GM03348 (cell line): ENCODE measurements at places on chromosomes 1 and 21.
A peak's percentile ranks its signal among the peaks of the same experiment; 100 is the strongest.

DNA sequence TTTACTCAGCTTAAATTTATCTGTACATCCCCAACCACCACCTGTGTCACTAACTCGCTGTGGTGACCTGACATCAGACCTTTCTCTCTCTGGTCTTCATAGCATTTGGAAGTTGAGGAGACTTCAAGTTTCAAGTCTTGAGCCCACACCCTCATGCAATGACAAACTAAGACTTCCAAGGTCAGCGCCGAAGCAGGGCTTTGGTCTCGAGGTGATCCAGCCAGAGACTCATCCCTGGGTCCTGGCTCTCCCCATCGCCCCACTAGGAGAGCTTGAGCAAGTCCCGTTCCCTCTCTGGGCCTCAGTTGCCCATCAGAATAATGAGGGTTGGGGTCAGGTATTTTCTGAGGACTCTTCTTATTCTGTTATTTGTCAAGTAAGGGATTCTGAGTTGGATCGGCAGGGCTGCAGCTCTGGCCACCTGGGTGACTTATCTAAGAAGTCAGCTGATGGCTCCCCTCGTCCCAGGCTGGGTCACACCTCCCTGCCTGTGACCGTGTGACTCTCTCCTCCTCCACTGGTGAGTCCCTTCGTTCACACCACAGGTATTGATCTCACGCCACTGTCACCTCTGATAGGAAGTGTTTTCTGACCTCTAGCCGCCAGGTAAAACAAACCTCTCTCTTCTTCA is 143.7 kb upstream of the RUNX3 start:
- no peak for DNase-seq

- no peak for DNase-seq
These were observed 9.3 kb downstream of the RAVER2 start for GRCh38 chr1:64754173-64754572.

- no peak for DNase-seq
These were observed 6.0 kb upstream of the MYOG start for GRCh38 chr1:203091761-203092330.

DNA sequence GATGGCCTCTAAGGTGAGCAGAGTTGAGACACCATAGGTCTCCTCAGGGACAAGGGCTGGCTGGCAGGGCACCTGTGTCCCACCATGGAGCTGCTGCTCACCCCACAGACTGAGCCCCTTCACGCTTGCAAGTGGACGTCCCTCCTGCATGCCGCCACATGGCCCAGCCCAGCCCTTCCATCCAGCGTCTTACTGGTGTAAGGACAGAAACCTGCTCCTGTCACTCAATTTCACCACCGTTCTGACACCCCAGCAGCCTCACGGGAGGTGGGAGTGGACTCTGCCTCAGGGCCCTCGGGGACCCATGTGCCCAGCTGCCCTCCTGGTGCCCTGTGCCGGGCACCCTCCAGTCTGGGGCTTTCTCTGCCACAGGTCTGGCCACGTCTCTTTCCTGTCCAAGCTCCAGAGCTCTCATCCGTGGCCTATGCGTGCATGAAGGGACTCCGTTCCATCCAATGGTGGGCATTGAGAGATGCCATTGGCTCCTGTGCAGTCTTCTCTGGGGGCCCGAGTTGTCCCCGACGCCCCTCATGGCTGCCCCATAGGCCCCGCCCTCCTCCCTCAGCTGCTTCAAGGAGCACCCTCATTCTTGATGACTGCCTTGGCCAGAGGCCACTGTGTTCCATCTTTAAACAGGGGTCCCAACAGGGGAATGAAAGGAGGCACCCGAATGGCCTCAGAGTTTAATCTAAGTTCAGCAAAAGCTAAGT is 42.6 kb upstream of the COL6A1 start:
- DNase-seq = no peak

DNA sequence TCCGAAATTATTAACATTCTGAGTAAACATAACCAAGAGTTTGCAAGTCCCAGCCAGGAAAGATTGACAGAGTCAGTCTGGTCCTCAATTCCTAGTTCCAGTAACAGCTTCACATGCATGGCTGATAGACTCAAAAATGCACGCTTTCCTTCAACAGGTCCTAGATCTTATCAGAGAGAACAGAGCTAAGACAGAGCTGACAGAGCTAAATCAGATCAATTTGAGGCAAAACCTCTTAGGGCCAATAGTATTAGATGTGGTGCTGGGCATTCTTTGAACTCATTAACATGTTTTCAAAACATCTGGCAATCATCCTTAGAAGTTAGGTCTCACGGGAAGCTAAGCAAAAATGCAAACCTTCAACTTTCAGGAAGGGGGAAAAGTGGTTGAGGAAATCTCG is 114.0 kb downstream of the GREM2 start:
- no peak for DNase-seq

DNA sequence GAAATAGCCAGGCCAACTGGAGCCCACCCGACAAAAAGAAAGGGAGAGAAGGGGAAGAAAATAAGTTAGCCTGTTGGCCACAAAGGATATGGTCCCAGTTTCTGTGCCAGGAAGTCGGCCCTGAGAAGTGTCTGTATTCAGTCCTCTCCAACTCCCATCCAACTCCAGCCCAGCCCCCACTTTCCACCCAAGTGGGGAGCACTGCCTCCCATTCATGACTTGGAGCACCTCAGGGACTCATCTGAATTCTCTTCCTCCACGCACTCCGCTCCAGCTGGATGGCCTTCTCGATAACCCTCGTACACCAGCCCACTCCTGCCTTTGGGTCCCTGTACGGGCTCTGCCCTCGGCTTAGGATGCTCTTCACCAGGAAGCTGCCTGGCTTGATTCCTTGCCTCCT is 2.0 kb upstream of the WNT2B start:
- DNase-seq = no peak

DNA sequence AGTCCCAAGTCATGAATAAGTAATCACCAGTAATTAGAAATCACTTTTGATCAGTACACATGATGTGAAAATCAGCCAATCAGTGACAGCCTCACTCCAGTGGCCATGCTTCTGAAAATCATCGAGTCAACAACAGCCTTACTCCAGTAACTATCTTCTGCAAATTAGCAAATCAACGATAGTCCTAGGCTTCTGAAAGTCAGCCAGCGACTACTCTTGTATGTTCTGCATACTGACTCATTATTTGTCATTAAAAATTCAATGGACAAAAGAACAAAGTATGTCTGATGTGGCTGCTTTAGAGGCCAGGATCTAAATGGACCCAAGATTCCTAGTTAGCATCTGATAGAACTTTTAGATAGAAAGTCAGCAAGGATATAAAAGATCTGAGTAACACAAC is 102.5 kb downstream of the GPR52 start:
- no peak for DNase-seq

DNA sequence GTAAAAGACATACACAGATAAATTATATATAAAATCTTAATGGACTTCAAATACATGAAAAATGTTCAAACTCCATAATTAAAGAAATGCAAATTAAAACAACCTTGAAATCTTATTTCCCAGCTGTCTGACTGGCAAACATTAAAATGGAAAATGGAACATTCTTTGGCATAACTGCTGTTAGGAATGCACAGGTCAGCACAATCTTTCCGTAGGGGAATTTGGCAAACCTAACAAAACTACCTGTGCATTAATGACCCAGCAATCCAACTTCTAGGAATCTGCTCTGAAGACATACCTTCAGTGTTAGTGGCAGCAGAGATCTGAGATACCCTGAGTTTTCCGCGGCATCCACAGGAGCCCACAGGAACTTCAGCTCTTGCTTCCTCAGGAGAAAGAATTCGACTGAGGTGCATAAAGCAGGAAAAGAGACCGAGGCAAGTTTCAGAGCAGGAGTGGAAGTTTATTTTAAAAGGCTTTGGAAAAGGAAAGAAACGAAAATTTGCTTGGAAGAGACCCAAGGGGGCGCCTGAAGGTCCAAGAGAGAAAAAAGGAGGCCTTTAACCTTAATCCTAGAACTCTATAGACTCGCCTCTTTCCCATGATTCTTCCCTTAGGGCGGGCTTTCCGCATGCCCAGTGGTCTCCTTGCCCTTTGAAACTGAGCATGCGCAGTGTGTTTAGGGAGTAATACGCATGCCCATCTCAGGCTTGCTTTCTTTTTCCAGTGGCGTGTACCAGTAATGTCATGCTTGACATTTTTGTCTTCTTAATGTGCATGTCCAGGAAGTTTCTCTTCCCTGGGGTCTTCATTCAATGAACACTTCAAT is 24.8 kb downstream of the LYPD8 start:
- DNase-seq = peak; percentile 32

DNA sequence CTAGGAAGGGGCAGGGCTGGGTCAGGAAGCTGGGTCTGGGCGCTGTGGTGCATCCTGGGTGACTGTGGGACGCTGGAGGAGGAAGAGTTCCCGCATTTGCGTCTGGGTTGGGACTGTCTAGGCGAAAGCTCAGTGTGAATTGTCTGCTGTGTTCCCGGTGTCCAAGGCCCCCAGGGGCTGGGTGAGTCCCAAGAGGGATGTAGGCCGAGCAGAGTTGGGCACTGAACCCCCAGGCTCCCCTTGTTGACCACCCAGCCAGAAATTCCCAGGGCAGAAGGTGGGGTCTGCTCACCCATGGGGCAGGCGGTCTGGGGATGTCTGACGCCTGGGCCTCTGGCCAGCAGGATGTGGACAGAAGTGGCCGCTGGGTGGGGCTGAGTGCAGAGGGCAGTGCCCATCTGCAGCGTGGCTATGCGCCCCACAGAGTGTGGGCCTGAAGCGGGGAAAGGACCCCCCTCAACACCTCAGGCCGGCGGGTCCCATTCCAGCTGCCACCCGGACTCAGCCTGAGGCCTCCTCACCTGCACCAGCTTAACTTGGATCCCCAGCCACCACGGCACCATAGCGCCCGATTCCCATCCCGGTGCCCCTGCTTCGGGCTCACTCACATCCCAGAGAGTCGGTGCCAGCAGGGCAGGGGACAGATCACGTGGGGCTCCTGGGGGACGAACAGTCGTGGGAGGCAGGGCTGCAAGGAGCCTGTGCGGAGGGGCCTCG is 37.0 kb upstream of the POFUT2 start:
- no peak for DNase-seq

DNA sequence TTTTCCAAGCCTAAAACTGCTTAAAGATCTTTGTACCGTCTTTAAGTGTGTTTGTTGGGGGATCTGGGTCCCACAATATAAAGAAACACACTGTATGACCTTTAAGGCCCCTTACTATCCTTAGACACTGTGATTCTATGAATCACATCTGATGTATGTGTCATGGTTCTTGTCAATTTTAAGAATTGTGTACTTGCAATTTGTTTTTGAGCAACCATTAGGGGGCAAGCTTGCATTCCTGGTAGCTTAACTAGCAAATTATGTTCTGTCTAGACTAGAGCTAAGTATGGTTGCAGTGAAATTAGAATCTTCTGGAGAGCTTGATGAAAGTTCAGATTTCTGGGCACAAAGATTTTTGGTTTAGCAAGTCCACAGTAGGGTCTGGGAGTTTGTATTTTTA is 219.5 kb downstream of the TPR start:
- DNase-seq = peak; percentile 70

GRCh38 chr1:66176012-66176715 is 357.8 kb upstream of the SGIP1 start:
- no peak for DNase-seq

- no peak for DNase-seq
These were observed 8.3 kb upstream of the CFAP45 start for GRCh38 chr1:159908031-159908940.

DNA sequence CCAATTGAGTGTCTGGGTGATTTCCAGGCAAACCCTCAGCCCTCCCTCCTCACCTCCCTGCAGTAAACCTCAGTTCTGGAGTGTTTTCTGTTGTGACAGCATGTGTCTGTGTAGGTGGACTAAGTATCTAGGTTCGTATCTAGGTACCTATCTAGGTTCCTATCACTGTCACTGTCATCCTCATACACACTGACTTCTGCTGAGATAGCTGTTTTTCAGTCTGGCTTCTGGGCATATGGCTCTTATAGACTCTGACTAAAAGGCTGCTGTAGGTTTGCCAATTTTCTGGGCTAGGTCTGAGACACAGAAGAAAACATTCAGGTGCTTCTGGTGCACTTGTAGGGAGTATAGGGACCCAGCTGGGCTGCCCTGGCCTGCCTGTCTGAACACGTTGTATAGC is 8.1 kb upstream of the TRIM67 start:
- no peak for DNase-seq

DNA sequence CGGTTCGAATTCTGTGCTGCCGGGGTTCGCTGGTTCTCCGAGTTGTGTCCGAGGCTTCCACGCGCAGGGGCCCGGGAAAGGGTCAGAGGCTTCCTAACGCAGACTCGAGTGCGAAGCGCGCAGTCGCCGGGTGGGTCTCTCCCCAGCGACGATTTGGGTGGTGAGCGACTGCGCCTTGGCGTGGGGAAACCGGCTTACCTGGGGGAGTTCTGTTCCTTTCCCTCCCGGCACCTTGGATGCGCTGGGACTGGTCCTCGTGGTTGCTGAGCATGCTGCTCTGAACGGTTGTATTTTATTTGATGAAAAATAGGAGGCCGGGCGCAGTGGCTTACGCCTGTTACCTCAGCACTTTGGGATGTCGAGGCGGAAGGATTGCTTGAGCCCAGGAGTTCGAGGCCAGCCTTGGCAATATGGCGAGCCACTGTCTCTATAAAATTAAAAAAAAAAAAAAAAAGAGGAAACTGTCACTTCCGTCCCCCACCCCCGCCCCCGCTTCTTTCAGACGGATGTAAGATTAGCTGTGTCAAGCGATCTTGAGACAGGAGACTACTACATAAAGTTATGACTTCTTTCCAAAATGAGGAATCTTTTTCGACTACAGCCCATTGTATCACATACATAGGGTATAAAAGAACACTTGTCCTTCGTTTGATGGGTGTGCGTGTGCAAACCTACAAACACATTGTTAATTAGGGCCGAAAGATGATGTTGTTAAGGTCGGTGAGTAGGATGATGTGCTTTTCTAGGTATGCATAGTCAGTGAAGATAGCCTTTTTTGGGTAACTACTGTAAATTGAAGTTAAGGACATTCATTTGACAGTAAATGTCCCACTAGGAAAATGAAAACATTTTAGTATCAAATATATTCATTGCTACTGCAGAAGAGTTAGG is at the start of gene CCDC18:
TSS of gene CCDC18 (plus strand) at position 2 of the 891 bp plus-strand sequence. CDS start 2,638 bp downstream, outside the sequence.
- DNase-seq = peak; percentile 30

- DNase-seq = no peak
These were observed 47.1 kb downstream of the TESK2 start for GRCh38 chr1:45443580-45444446.

DNA sequence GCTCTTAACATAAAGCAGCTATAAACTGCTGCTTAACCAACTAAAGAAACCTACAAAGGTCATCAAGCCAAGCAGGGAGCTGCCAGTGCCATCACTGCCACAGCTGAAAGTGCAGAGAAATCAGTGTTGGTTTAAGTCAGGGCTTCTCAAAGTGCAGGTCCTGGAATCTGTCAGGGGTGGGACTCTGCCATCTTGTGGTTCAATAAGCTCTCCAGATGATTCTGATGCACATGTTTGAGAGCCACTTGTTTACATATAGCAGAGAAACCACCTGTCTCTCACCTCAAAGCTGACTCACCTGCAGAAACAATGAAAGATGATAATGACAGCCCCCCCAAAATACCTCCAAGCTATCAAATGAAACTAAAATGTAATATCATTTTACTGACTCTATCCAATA is 49.3 kb downstream of the SH3GLB1 start:
- DNase-seq = no peak

DNA sequence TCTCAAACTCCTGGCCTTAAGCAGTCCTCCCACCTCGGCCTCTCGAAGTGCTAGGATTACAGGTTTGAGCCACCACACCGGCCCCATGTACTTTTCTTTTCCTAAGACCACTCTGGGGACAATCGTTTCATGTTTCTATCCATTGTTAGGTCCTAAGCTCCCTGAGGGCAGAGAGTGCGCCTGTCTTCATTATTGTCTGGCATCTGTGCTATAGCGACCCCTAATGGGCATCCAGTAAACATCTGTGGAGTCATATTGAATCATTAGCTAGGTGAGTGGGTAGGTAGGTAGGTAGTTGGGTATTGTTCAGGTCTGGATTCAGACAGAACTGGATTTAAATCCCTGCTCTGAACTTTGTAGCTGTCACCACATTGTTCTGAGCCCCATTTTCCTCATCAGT is 66.1 kb downstream of the TMEM53 start:
- DNase-seq = no peak

GRCh38 chr1:24201941-24202440 is 14.9 kb upstream of the IFNLR1 start:
- peak; percentile 92 for DNase-seq
